Natural killer cell (primary cell): ENCODE measurements at places on chromosomes 1 and 21. TPM values are rescaled to one million over a fixed set of nuclear protein-coding genes. Genes with fewer than 3 reads are reported as not detected.

GRCh38 chr1:22892789-22893188 lies 79.9 kb downstream of the LACTBL1 start:
- H3K4me3 ChIP-seq, result no peak overlapping the region
- H3K27me3 ChIP-seq, result no peaks in the 10 kb centered on the region
- no peaks in the 10 kb centered on the region for H3K36me3 ChIP-seq
- DNase-seq, result no peak

DNA sequence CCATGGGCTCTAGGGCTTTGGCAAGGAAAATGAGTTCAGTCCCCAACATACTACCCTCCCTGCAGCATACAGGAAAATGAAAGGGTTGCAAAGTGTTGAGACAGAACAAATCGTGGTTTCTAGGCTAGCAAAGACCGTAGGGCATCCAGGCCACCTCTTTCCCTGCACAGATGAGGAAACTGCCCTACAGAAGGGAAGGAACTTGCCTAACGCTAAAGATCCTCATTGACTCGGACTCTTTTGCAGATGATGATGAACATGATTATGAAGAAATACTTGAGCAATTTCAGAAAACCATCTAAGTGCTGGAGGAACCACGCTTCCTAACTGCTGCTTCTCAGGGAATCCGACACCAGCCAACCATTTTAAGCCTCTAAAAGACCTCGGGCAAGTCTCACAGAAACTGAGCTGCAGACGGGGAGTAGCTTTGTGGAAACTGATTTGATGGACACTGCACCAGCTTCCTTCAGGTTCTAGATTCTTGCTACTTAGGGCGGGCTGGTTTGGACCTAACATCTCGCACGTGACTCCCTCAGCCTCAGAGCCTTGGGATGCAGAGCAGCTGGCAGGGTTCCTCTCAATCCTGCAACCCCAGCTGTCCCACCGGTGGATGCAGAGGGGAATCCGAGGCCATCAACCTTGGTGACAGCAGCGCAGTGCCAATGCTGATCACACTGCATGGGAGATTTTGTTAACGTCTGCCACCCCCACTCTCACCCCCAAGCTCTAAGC lies 13.4 kb downstream of the THEMIS2 start:
- no peaks in the 10 kb centered on the region for H3K27me3 ChIP-seq
- H3K27ac ChIP-seq, result peak overlapping the region; percentile 85
- DNase-seq, result no peak

DNA sequence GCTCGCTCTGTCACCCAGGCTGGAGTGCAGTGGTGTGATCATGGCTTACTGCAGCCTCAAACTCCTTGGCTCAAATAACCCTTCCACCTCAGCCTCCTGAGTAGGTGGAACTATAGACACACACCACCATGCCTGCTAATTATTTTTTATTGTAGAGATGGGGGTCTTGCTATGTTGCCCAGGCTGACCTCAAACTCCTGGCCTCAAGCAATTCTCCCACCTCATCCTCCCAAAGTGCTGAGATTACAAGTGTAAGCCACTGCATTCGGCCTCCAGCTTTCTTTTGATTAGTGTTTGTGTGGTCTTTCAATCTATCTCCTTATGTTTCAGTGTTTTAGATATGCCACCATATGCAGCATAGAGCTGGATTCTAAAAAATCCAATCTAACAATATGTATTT lies 19.9 kb upstream of the CSF3R start:
- H3K27ac ChIP-seq, result no peak overlapping the region
- no peaks in the 10 kb centered on the region for H3K4me1 ChIP-seq
- DNase-seq, result no peak
- H3K4me3 ChIP-seq, result no peak overlapping the region
- H3K27me3 ChIP-seq, result peaks cover 5% of the 10 kb centered on the region
- H3K36me3 ChIP-seq, result no peaks in the 10 kb centered on the region

DNA sequence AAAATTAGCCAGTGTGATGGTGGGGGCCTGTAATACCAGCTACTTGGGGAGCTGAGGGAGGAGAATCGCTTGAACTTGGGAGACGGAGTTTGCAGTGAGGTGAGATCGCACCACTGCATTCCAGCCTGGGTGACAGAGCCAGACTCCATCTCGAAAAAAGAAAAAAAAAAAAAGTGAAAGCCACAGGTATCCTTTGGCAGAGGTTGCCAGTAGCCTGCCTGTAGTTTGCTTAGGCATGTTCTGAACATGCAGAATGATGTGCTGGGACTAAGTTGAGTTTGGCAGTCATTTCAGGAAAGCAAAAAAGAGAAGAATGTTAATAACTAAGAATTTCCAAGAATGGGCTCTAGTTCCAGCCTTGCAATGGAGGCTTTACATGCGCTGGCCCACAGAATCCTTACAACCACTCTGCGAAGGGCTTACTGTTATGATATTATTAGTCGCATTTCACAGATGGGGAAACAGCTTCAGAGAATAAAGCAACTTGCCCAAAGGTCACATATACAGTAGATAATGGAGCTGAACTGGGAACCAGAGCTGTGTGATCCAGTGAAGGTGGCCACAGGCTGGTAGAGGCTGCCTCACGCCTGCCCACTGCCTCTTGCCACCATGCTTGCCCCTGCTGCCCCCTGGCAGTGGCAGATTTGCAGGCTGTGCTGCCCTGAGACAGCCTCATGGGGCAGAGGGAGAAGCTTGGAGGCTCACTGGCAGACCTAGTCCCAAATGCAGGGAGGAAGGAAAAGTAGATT lies 66.5 kb upstream of the LYST start:
- H3K27ac ChIP-seq, result no peak overlapping the region
- H3K4me3 ChIP-seq, result no peak overlapping the region
- no peaks in the 10 kb centered on the region for H3K27me3 ChIP-seq
- DNase-seq, result no peak

- H3K27ac ChIP-seq, result no peak overlapping the region
- DNase-seq, result no peak
- H3K4me1 ChIP-seq, result no peaks in the 10 kb centered on the region
- no peaks in the 10 kb centered on the region for H3K27me3 ChIP-seq
- H3K36me3 ChIP-seq, result peaks cover 25% of the 10 kb centered on the region
- no peak overlapping the region for H3K4me3 ChIP-seq
These were observed 30.6 kb downstream of the IARS2 start for GRCh38 chr1:220124542-220124941.

DNA sequence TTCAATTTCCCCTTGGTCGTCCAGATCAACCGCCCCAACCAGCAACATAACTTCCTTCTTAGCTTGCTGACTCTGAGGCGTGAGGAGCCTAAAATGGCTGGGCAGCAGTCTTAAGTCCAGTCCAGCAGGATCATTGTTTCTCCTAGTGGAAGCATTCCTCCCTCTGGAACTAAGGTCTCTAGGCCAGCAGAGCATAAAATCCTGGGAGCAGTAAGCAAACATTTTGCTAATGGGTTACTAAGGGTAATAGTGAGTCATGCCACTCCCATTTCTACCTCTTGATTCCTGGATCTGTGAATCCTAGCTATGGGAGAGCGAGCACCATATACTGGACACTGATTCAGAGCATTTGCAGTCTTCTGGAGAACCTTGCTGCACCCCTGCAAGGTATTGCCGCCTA lies 59.9 kb downstream of the ADSS2 start:
- H3K4me1 ChIP-seq, result no peaks in the 10 kb centered on the region
- DNase-seq, result no peak
- no peak overlapping the region for H3K27ac ChIP-seq
- no peaks in the 10 kb centered on the region for H3K36me3 ChIP-seq
- H3K27me3 ChIP-seq, result no peaks in the 10 kb centered on the region
- H3K4me3 ChIP-seq, result no peak overlapping the region

Gene PPIAL4G
- total RNA-seq, result 0.50 TPM

- no peak overlapping the region for H3K27ac ChIP-seq
- DNase-seq, result no peak
- H3K4me3 ChIP-seq, result no peak overlapping the region
- no peaks in the 10 kb centered on the region for H3K36me3 ChIP-seq
These were observed 199.1 kb downstream of the DYRK1A start for GRCh38 chr21:37565530-37566223.

- DNase-seq, result no peak
- H3K27me3 ChIP-seq, result no peaks in the 10 kb centered on the region
- no peak overlapping the region for H3K27ac ChIP-seq
- H3K4me1 ChIP-seq, result no peaks in the 10 kb centered on the region
These were observed 22.9 kb upstream of the HNRNPU start for GRCh38 chr1:244887281-244887680.

Gene RAB25
- not detected for total RNA-seq

- H3K27me3 ChIP-seq, result no peaks in the 10 kb centered on the region
- no peak for DNase-seq
- H3K4me1 ChIP-seq, result no peaks in the 10 kb centered on the region
- H3K4me3 ChIP-seq, result no peak overlapping the region
- no peaks in the 10 kb centered on the region for H3K36me3 ChIP-seq
These were observed 626.9 kb upstream of the ADGRL4 start for GRCh38 chr1:79633456-79633855.

DNA sequence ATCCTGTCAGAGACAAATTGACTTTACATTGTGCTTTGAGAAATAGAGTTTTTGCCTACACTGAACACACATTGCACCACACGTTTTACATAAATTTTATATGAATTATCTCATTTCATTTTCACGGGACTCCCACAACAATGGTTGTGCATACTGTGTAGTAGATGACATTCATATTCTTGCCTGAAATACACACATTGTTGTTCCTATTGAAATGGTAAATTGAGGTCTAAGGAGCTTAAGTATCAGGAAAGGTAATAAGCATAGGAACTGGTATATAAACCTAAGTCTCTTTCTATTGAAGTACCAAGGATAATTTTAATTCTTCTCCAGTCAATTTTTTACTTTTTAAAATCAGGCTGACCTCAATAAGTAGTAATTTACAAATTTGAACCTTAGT lies 473.7 kb upstream of the DEPDC1 start:
- no peak overlapping the region for H3K4me3 ChIP-seq
- DNase-seq, result no peak
- H3K4me1 ChIP-seq, result no peaks in the 10 kb centered on the region
- no peak overlapping the region for H3K27ac ChIP-seq
- no peaks in the 10 kb centered on the region for H3K36me3 ChIP-seq

Gene MX1
- 22.7 TPM for total RNA-seq

DNA sequence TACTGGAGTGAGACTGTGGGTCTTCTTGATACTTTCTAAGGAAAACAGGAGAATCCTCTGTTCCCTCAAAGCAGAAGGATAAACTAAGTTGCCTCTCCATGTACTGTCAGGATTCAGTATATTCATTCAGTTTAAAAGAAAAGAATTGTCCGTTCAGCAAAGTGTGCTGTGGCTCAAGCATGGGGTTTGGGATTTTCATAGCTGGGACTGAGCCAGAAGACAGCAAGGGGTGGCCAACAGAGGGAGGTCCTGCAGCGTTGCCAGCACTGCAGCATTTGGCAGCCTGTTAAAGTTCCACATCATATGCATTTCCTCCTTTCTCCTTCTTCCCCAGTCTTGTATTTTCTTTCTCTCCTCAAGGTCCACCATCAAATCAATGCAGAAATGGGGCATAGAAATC lies 75.1 kb downstream of the DTL start:
- no peak for DNase-seq
- no peak overlapping the region for H3K27ac ChIP-seq
- H3K36me3 ChIP-seq, result no peaks in the 10 kb centered on the region
- no peak overlapping the region for H3K4me3 ChIP-seq
- H3K4me1 ChIP-seq, result no peaks in the 10 kb centered on the region

GRCh38 chr1:74857676-74858075 lies 124.7 kb downstream of the TYW3 start:
- H3K36me3 ChIP-seq, result no peaks in the 10 kb centered on the region
- H3K27ac ChIP-seq, result no peak overlapping the region
- no peak overlapping the region for H3K4me3 ChIP-seq
- no peaks in the 10 kb centered on the region for H3K4me1 ChIP-seq
- no peak for DNase-seq

DNA sequence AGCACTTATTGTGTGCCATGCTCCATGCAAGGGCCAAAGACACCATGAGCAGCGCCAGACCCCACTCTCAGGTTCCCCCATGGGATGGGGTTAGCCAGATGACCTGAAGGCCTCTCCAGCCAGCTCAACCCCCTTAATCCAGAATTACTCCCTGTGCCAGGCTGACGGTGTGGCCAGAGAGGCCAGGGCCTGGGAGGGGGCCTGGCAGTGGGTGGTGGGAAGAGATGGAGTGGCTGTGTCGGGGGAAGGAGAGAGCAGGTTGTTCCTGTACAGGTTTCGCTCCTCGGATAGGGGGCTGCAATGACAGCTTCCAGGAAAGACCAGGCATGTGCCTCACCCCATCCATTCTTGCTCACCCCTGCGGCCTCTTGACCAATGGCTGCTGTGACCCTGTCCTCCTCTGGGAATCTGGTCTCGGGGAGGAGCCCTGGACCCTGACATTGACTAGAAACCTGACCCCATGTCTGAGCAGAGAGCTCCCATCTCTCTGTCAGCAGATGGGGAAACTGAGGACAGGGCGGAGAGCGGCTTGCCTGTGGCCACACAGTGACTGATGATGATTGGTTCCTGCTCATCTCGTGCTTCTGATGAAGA lies 345.3 kb downstream of the MATN1 start:
- H3K27me3 ChIP-seq, result peaks cover 2% of the 10 kb centered on the region
- no peak for DNase-seq

DNA sequence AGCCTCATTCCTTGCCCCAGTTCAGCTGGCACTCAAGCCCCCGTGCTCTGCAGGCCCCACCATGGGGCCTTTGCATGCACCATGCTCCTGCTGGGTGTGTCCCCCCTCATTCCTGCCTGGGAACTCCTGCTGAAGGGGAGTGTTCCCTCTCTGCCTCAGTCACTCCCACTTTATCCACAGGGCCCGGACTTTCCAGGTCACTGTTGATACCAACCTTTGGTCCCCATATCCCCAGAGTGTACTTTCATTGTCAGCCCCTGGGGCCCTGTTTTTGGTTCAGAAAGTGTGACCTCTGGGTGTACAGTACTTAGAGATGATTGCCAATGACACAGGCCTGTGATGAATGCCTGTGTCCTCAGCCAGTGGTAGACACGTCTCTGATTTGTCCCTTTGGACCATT lies 2.9 kb downstream of the TTC22 start:
- peaks cover 10% of the 10 kb centered on the region for H3K36me3 ChIP-seq
- no peak overlapping the region for H3K4me3 ChIP-seq
- no peak overlapping the region for H3K27ac ChIP-seq

GRCh38 chr1:22238356-22239224 lies 95.7 kb upstream of the WNT4 start:
- H3K36me3 ChIP-seq, result no peaks in the 10 kb centered on the region
- no peaks in the 10 kb centered on the region for H3K27me3 ChIP-seq
- H3K27ac ChIP-seq, result no peak overlapping the region

DNA sequence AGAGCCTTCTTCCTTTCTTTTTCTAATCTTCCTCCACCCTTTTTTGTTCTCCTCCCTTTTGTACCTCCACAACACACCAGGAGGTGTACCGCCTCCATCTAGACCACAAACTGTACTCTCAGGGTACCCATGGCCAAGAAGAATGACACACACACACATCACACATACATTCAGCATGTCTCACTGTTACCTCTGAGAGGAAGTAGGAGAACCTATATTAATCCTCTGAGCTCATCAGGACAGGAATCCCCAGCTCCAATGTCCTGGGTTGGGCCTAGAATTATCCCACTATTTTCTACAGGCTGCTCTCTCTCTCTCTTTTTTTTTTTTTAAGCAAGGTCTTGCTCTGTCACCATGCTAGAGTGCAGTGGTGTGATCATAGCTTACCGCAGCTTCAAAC lies 36.7 kb downstream of the ATP2B4 start:
- DNase-seq, result no peak
- H3K4me3 ChIP-seq, result no peak overlapping the region
- no peaks in the 10 kb centered on the region for H3K27me3 ChIP-seq
- H3K27ac ChIP-seq, result peak overlapping the region; percentile 41
- no peaks in the 10 kb centered on the region for H3K36me3 ChIP-seq

GRCh38 chr1:94321662-94322061 lies 84.3 kb upstream of the ARHGAP29 start:
- H3K36me3 ChIP-seq, result no peaks in the 10 kb centered on the region
- H3K27me3 ChIP-seq, result no peaks in the 10 kb centered on the region
- no peak overlapping the region for H3K4me3 ChIP-seq
- no peak for DNase-seq
- H3K27ac ChIP-seq, result no peak overlapping the region

Gene NPR1
- total RNA-seq, result not detected

- no peak for DNase-seq
- H3K4me1 ChIP-seq, result no peaks in the 10 kb centered on the region
- H3K27ac ChIP-seq, result no peak overlapping the region
These were observed 17.2 kb upstream of the PSMA5 start for GRCh38 chr1:109443476-109443875.
